ENCODE measurements at places on chromosomes 11 and 22.

DNA sequence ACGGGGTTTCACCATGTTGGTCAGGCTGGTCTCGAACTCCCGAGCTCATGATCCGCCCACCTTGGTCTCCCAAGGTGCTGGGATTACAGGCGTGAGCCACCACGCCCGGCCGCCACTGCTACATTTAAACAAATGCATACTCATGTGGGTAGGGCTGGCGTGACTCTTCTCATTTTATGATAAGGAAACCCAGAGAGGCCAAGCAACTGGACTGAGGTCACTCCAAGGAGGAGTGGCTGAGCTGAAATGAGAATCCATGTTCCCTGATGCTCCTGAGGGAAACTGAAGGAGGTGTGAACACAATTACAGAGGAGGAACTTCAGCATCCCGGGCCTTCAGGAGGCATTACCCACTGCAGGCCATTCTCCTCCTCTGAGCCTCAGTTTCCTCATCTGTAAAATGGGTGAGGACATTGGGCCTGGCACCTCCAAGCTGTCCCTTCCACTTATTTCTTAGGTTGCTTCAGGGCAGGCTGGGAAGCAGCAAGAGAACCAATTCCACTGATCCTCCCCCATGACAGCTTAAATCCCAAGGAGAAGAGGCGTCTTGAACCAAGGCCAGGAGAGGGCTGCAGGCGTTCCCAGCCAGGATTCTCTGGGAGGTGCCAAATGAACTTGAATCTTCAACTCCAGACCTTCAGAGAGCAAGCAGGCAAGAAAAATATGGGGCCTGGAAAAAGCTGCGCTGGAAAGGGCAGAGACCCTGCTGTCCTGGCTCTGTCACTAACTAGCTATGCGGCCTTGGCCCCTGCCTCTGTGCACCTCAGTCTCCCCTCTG, 2.9 kb downstream of the TST start:
- DNase-seq, result no peak

- no peak for DNase-seq
These were observed 32.6 kb downstream of the MYO18B start for GRCh38 chr22:25774575-25775026.

DNA sequence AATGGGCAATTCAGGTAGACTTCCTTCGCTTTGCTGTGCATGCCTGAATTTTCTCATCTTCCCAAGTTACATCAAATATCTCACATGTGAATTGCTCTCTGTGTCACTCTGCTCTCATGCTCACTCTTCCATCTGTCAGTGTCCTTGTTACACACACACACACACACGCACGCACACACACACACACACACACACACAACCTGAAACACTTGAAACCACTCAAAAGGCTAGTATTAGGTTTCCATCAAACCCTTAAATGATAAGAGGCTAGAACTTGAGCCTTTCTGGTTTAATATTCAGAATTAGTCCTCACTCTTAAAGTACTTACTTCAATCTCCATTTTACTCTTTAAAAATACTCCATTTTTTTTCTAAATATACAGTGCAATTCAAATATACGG, 282.4 kb downstream of the C11orf87 start:
- no peak for DNase-seq

GRCh38 chr22:41966607-41967240, 2.5 kb upstream of the SEPTIN3 start:
- DNase-seq, result peak; percentile 22

- no peak for DNase-seq
These were observed 206.1 kb downstream of the PGR start for GRCh38 chr11:100923555-100923954.

DNA sequence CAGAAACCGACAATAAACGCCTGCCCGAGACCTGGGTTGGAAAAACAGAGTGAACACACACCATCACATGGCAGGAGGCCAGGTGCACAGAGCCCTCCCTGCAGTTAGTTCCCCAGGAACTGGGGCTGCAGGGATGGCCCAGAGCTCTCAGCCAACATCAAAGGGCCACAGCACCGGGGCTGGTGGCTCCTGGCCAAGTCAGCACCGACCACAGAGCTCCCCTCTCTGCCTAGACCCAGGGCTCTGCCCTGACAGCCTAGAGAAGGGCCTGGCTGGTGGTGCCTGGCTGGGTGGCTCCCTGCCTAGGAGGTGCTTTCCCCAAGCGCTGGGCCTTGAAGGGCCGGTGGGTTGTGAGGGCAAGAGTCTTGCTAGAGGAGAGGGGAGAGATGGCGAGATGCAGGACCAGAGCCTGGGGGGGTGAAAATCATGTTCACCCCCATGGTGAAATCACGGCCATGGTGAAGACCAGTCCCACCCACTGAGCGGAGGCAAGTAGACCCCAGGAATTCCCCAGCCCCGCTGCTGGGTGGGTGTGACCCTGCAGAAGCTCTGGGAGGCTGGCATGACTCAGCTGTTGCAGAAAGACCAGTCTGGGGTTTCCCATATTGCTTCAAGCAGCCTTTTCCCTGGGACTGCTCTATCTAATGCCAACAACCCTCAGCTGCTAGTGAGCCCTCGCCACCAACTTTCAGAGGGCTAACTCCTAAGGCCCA, 7.2 kb upstream of the BID start:
- DNase-seq, result no peak

Data from caudate nucleus (tissue), 63 donors.